NT2/D1 (cell line): ENCODE measurements at places on chromosomes 12 and 14.
A peak's percentile ranks its signal among the peaks of the same experiment; 100 is the strongest.

DNA sequence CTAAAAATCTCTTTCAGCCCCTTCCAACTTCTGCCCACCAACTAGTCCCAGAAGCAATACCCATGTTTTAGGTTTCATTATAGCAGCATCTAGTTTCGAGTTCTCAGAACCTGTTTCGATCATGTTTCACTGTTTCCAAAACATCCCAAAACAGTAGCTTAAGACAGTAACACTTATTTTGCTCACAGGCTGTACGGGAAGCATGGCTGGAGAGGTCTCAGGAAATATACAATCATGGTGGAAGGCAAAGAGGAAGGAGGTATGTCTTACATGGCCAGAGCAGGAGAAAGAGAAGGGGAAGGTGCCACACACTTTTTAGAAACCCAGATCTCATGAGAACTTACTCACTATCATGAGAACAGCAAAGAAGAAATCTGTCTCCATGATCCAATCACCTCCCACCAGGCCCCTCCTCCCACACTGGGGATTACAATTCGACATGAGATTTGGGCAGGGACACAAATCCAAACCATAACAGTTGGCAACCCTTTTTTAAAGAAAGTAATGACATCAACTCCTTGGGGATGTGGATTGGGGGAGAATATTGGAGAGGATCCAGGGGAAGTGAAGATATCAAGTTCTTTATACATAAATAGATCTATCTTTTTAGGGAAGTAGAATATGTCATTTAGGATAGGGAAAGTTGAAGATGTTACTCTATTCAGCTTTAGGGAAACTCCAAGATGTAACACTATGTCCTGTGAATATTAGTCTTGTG, 269.9 kb upstream of the PLEKHG7 start:
- no peak for DNase-seq

DNA sequence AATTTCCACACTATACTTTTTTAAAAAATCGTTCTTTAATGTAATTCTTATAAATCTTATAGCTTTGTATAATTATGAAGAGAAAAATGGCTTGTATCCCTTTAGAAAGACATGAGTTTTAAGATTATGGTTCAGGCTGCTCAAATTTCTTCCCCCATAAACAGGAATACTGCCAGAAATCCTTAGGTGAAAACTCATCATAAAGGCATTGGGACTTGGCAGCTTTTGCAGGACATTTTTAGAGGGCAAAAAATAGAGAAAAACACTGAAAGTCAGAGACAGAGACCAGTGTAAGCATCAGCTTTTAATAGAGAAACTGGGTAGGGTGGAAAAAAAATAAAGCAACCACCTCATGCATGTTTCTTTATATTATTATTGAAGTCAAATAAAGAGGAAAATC, 29.1 kb downstream of the LRRK2 start:
- DNase-seq = no peak

DNA sequence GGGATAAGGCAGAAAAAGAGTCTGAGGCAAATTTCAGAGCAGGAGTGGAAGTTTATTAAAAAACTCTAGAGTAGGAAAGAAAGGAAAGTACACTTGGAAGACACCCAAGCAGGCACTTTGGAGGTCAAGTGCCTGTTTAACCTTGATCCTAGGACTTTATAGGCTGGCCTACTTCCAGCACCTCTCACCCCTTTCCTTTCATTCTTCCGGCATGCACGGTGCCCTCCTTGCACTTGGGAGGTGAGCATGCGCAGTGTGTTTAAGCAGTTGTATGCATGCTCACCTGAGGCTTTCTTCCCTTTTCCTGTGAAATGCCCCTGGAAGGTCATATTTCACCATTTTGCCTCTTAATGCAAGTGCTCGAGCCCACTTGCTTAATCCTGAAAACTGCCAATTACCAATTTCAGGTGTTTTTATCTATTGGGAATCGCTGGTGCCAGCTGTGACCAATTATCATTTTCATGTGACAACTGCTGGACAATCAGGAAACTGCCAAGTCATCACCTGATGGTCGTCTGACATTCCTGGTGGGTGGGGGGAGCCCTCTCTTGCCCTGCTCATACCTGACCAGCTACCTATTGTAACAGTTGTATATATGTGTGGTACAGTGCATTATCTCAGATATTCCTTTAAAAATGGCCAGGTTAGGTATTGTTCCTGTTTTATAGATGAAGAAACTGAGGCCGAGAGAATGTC, 53.5 kb downstream of the SUDS3 start:
- DNase-seq = no peak

DNA sequence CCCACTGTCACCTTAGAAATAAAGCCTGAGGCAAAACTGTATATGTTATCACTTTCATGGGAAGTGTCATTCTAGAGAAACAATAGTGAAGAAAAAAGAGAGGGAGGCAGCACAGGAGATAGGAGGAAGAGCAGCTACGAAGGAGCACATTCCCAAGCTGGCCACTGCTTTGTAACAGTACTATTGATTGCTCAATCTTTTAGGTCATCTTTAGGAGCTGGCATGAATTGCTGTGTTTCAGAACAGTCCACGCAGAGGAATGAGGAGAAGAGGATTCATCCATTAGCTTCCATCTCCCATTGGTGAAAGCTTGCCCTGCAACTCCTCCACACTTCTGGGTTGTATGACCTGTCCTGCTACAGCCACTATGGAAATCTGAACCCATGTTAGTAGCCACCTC, 372.5 kb upstream of the DDHD1 start:
- no peak for DNase-seq

- DNase-seq = peak; percentile 56
Measured at GRCh38 chr12:124273630-124274029, 21.3 kb upstream of the RFLNA start.

GRCh38 chr12:89648211-89648930, 60.3 kb downstream of the ATP2B1 start:
- DNase-seq = peak; percentile 76

GRCh38 chr12:25332143-25332542, 81.4 kb upstream of the KRAS start:
- DNase-seq = no peak

- DNase-seq = no peak
Measured at GRCh38 chr14:60686865-60687264, 37.3 kb downstream of the SIX4 start.

DNA sequence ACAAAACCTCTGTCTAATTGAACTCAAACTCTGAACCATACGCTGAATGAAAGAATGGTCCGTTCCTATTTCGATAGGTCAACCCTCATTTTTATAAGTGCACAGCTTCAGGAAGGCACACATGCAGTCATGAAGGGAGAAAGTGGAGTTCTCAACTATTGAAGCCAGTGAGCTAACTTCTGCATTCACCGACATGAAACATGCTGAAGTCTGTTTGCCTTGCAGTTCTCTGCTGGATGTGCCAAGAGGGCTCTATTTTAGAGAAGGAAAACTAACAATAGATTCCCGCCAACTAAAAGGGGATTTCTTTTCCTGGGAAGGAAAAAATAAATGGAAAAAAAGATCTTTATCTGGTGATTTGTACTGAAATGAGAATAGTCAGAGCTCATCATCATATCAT, 191.0 kb upstream of the PLEKHG7 start:
- DNase-seq = no peak

GRCh38 chr12:95633732-95634465, 82.6 kb upstream of the USP44 start:
- DNase-seq = no peak

DNA sequence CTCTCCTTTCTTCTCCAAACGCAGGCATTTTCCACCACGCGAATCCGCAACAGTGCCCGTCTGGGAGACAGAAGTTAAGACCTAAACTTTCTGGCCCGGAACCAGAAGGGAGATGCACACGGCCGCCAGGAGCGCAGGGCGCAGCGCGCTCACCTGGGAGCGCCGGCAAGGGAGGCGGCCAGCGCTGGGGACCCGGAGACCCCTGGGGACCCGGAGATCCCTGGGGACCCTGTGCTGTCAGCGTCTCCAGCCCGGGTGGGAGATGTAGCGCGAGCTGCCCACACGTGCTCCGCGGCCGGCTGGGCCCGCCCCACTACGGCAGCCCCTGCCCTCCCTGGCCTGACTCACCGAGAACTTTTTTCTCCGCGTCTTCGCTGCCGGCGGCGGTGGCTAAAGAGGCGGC, 620 bp downstream of the YBX3 start:
- peak; percentile 40 for DNase-seq

DNA sequence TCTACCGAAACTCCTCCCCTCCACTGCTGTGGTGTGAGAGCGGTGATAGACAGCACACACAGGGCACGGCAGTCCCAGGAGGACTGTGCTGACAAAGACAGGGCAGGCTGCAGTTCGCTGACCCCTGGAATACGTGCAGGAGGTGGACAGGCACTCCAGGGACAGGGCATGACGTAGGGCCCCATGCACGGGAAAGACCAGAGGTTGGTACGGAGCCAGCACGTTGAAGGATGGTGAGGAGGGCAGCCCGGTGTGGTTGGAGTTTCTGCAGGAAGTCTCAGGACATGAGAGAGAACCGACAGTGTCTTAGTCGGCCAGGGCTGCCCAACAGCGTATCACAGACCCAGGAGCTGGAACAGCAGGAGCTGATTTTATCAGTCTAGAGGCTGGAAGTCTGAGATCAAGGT, 254.2 kb upstream of the FKBP4 start:
- no peak for DNase-seq

DNA sequence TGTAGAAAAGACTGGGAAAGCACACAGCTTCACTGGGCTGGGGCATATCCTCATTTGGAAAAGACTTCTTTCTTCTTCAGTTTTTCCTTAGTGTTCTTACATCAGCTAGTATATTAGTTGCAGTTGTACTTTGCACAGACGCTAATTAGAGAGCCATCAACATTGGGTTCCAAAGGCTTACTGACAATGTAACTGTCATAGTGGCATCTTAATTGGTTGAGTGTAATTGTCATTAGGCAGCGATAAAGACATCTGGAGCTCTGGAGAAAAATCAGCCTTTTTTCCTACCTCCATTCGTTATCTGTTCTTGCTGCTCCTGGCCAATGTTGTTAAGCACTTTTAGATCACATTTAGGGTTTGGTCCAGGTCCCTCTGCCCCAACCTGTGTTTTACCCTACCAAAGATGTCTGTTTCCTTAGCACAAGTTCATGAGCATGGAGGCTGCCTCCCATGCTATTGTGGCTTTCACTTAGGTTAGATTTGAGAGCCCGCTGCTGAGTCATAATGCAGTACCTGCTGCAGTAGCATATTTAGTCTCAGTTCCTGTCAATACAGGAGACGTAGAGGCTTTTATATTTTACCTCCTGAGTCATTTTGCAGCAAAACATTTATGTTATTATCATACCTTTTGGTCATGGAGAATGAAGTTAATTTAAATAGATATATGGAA, 49.2 kb downstream of the FBXW8 start:
- DNase-seq = no peak

DNA sequence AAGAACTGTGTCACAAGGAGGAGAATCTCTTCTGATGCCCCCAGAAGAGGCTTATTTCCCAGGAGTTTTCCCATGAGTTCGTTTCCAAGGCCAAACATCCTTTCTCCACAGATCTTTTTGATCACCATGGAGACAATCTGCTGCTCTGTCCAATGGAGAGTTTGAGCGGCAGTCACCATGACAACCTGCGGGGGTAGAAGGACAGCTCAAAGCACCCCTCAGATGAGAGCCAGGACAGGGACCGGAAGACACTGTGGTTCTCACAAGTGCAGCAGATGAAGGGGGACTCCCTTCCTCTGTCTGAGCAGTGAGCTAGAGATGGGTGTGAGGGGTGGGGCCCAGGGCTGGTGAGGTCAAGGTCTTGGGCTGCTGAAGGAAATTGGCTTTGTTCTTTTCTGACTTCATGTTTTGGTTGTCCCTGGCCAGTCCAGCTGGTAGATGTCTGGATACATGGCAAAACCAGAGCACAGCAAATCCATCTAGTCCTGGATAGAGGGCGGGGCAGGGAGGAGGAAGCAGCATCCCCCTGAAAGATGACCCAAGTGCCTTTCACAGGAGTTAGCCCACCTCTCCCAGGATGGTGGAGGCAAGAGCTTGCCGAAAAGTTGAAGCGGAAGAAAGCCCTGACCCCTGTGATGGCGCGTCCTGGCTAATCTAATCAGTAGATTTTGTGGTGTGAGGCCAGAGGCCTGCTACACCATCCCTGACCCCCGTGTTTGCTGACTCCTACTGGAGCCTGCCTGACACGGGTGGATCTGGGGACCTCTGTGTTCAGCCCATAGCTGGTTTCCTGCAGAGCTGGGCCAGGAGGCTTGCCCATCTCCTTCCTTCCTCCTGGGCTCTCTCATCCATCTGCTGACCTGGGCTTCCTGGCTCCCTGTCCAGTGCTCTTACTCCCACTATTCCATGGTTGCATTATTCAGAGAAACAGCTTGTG, 24.4 kb downstream of the DHRS2 start:
- no peak for DNase-seq

GRCh38 chr14:89501381-89501780, 84.3 kb upstream of the FOXN3 start:
- DNase-seq = no peak

DNA sequence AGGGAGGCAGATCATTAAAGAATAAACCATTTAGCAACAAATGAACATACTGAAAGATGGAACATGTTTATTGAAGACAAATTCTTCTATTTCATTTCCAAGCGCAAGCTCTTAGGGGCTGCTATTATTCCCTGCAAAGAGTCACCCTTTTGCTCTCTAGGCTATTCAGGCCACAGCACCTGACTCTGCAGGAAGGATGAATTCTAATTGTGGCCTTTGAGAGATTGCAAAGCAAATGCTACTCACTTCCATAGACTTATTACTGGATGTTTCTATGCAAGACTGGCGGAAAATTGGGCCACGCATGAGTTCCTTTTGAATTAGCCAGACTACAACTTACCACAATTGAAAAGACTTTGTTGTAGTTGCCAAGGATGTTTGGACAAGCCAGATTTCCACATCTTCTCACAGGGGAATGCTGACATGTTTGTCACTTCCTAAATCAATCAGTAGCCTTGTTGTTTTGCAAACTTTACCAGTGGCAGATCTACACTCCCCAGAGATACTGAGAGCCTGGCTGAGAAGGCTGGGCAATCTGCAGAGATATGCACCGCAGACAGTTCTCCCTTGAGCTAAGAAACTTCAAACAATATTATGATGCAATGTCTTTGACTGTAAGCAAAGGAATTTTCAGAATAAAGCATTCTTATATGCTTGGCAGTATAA, 334.3 kb upstream of the SYT1 start:
- DNase-seq = peak; percentile 11

DNA sequence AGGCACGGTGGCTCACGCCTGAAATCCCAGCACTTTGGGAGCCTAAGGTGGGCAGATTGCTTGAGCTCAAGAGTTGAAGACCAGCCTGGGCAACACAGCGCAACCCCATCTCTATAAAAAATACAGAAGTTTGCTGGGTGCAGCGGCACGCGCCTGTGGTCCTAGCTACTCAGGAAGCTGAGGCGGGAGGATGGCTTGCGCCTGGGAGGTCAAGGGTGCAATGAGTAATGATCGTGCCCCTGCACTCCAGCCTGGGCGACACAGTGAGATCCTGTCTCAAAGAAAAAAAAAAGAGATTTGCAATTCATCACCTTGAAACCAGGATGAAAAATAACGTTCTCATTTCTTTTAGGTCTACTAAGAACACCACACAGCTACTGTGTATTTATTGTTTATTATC, 4.0 kb downstream of the STX2 start:
- DNase-seq = no peak
